ENCODE measurements at places on chromosomes 7 and 10. TPM values are rescaled to one million over a fixed set of nuclear protein-coding genes. Genes with fewer than 3 reads are reported as not detected.

Gene EPHB6
- 12.8 TPM for total RNA-seq

DNA sequence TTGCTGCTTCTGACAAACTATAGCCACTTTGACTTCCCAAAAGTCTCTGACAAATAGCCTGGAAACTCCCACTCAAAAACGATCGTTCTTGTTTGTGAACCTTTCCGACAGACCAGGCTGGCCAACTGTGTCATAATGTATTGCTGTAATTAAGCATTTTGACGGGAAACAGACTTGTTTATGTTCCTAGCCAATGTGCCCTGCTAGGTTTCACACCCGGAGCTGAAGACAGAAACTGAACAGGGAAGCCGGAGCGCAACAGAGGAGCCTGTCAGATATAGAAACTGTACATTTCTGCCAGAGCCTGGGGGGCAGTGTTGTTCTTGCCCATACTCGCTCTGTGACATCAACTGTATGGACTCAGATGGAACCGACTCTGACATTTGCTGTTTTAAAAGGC lies 55.3 kb upstream of the C7orf33 start:
- H3K4me1 ChIP-seq: no peaks in the 10 kb centered on the region
- no peak overlapping the region for H3K27ac ChIP-seq
- H3K27me3 ChIP-seq: no peaks in the 10 kb centered on the region
- H3K36me3 ChIP-seq: no peaks in the 10 kb centered on the region
- DNase-seq: no peak

DNA sequence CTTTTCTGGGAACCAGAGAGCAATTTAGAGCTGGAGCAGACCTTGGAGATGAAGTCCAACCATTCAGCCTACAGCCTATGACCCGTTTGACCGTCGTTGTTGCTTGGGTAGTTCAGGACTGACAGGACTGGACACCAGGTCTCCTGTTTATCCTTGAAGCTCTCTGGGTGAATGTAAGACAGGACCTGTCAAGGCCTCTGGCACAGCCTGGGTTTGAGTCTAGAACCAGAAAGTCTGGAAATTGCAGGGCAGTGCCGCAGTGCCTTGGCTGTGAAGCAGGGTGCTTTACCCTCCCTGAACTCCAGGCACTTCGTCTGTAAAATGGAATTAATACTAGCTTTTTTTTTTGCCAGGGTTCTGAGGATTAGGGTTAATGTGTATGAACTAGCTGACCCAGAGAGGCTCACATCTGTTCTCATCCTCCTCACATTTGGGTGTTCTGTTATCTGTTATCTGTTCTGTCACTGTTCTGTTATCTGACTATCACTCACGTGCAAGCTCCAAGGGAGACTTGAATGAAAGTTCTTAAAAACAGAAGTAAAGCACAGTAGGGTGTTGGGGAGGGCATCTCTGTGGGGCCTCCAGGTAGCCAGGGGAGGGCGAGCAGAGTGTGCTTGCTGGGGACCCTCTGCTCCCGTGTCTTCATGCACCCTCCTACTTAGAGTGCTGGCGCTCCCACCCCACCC lies 9.9 kb downstream of the BLVRA start:
- DNase-seq: peak; percentile 36
- H3K4me1 ChIP-seq: peaks cover 15% of the 10 kb centered on the region
- no peak overlapping the region for H3K4me3 ChIP-seq
- H3K27ac ChIP-seq: no peak overlapping the region
- H3K36me3 ChIP-seq: peaks cover 17% of the 10 kb centered on the region
- H3K27me3 ChIP-seq: no peaks in the 10 kb centered on the region

DNA sequence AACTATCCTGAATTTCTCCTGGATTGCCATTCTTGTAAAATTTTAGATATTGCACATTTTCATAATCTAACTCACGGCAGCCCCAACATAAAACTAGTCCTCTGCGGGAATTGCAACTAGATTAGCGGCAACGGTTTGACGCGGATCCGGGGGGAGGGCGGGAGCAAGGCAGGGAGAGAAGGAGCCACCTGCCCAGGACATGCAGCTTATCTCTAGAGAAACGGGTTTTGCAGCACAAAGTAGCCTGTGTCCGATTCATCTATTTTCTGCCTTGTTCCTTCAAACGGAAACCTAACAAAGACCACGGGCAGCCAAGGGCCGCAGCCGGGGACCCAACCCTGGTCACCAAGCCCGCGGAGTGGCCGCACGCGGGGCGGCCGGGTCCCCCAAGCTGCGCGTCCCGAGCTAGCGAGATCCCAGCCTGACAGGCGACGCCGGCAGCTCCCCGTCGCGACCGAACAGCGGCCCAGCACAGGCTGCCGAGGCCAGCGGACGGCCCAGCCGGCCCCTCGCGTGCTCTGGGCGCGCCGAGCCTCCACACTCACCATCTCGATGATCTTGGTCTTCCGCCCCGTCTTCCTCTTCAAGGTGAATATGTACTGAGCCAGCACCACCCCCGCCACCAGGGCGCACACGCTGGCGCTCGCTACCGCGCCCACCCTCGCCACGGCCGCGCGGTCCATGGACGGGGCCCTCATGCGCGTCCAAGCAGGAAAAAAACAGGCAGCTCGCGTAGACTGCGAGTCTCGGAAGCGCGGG lies at the start of gene NT5C3A:
NT5C3A (minus strand) TSS at position 754 of the 759 bp plus-strand sequence; CDS start at position 683, 71 bp downstream.
- H3K4me3 ChIP-seq: peak within 1 kb of the TSS; percentile 92
- DNase-seq: no peak
- peaks cover 24% of the 10 kb centered on the region for H3K4me1 ChIP-seq
- no peaks in the 10 kb centered on the region for H3K36me3 ChIP-seq
- H3K27ac ChIP-seq: peak within 1 kb of the TSS; percentile 88

DNA sequence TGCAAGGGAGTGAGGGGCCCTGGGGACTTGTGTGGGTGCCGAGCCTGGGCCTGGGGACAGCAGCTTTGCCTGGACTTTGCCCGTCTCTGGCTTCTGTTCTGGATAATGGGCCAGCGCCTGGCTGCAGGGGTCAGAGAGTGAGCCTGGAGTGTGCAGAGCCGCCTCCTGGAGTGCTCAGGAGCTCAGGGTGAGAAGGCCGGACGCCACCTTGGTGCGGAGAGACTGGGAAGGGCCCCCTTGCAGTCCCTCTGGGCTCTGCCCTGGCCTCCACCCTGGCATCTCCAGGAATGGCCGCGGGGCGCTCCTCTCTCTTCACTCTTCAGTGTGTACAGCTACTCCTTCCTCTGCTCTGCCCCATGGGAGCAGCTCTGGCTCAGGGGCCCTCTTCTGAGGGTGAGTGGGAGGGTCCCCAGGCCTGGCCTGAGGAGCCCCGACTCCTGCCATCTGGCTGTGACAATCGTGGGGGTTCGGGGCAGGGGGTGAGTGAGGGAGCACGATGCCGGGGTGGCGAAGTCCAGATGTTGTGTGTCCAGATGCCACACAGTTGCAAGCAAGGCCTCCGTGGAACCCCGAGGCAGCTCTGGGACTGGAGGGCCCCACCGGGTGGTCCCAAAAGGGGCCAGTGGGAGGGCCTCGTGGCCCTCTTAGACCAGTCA lies 187.1 kb downstream of the DNAJB6 start:
- no peak overlapping the region for H3K27ac ChIP-seq
- peak; percentile 55 for DNase-seq
- H3K4me3 ChIP-seq: no peak overlapping the region

- no peak overlapping the region for H3K4me3 ChIP-seq
- no peaks in the 10 kb centered on the region for H3K4me1 ChIP-seq
- H3K27me3 ChIP-seq: no peaks in the 10 kb centered on the region
- no peaks in the 10 kb centered on the region for H3K36me3 ChIP-seq
- H3K27ac ChIP-seq: no peak overlapping the region
Measured at GRCh38 chr10:72852508-72852907, 41.0 kb upstream of the OIT3 start.

DNA sequence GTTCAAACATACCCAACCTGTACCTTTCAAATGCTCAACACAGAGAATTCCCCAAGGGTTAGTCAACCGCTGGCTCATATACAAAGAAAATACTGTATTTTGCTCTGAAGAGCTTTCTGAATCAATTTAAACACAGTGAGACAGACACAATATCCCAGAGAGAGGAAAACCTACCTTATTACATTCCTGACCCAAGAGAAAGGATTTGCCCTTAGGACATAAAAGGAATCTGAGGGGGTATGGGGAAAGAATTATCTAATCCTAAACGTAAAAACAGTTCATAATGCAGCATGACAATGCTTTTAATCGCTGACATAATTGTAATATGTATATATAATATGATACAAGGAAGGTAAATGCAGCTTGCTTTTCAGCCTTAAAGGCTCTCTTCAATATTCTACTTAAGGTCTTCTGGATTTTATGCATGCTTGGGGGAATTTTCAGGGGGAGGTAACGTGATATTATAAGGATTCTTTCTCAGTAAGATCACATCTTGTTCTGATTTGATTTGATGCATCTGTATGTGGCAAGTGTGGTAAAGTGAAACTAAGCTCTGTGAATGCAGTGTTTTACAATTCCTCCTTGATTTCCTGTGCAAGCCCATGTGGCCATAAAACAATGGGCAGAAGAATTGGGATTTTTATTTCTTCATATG lies 240.5 kb downstream of the GLI3 start:
- no peaks in the 10 kb centered on the region for H3K36me3 ChIP-seq
- no peak overlapping the region for H3K27ac ChIP-seq
- no peaks in the 10 kb centered on the region for H3K27me3 ChIP-seq
- peaks cover 23% of the 10 kb centered on the region for H3K4me1 ChIP-seq

DNA sequence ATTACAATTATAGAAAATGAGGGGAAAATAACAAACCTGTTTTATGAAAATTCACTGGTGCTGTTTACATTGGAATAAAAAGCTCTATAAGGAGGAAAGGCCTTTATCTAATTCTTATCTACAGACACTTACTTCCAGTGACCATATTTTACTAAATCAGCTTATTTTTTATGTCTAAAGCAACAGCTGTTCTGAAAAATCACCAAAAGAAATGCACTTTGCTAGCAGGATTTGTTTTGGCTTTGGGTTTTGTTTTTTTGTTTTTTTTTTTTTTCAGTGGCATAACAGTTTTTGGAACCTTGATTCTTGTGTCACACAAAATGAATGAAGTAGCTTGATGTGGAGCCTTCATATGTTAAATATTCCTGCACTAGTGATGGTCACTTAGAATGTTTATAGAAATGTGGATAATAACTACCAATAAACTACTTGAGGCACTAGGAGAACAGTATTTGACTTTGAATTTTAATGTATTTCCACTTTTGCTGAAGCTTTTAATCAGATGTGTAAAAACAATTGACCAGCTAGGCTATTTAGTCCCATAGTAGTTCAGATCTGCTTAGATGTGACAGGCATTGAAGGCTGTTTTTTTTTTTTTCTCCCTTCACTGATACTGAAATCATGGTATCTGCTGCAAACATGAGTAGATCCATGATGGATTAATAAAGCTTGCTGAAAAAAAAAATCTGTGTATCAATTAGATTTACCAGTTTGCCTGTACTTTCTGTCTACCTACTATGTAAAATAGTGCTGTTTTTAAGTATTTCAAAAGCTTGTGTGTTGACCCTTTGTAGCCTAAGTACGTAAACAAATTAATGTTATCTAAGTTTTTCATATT lies 2.8 kb downstream of the ARL4A start:
- no peak overlapping the region for H3K27ac ChIP-seq
- H3K4me3 ChIP-seq: peak overlapping the region; percentile 89
- H3K4me1 ChIP-seq: peaks cover 8% of the 10 kb centered on the region
- no peaks in the 10 kb centered on the region for H3K27me3 ChIP-seq
- no peak for DNase-seq

Gene LIPJ
- total RNA-seq: not detected

Gene HOXA1
- 0.75 TPM for total RNA-seq

DNA sequence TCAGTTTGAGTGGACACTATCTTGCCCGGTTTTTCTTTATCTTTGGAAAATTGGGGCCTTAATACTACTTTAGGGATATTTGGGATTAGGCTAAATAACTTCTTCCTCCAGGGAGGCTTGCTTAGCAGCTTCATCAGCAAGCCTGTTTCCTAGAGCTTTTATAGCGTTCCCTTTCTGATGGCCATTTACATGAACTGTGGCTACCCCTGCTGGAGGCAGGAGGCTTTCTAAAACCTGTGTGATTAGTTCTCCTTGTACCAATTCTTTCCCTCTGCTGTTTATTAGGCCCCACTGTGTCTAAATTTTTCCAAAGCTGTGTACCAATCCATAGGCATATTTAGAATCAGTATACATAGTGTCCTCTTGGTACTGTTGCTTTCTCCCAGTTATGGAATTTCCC lies 61.7 kb upstream of the CNTNAP2 start:
- H3K36me3 ChIP-seq: no peaks in the 10 kb centered on the region
- H3K4me1 ChIP-seq: no peaks in the 10 kb centered on the region
- no peak for DNase-seq

DNA sequence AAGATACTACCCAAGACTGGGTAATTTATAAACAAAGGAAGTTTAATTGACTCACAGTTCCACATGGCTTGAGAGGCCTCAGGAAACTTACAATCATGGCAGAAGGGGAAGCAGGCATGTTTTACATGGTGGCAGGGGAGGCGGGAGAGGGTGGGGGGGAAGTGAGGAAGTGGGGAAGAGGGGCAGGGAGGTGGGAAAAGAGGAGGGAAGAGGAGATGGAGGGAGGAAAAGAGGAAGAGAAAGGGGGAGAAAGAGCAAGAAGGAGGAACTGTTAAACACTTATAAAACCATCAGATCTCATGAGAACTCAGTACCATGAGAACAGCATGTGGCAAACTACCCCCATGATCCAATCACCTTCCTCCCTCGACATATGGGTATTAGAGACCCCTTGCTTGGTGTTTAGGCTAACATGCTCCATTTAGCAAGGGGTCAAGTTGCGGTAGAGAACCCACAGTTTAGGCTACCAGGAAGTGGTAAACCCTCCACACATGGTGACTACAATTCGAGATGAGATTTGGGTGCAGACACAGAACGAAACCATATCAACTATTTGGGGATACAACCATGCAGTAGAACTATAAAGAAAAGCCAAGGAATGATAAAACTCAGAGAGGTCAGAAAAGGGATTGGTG lies 3.5 kb upstream of the LMBR1 start:
- peaks cover 19% of the 10 kb centered on the region for H3K4me1 ChIP-seq
- peak overlapping the region; percentile 8 for H3K27ac ChIP-seq
- H3K27me3 ChIP-seq: no peaks in the 10 kb centered on the region
- no peak for DNase-seq

- H3K36me3 ChIP-seq: no peaks in the 10 kb centered on the region
- peak within 1 kb of the TSS; percentile 88 for H3K27ac ChIP-seq
- DNase-seq: no peak
- H3K4me1 ChIP-seq: peaks cover 46% of the 10 kb centered on the region
Measured at GRCh38 chr7:832167-832967, at the start of gene SUN1. Gene SUN1 (plus strand): TSS chr7:832476. CDS start chr7:832525, 49 bp downstream.

DNA sequence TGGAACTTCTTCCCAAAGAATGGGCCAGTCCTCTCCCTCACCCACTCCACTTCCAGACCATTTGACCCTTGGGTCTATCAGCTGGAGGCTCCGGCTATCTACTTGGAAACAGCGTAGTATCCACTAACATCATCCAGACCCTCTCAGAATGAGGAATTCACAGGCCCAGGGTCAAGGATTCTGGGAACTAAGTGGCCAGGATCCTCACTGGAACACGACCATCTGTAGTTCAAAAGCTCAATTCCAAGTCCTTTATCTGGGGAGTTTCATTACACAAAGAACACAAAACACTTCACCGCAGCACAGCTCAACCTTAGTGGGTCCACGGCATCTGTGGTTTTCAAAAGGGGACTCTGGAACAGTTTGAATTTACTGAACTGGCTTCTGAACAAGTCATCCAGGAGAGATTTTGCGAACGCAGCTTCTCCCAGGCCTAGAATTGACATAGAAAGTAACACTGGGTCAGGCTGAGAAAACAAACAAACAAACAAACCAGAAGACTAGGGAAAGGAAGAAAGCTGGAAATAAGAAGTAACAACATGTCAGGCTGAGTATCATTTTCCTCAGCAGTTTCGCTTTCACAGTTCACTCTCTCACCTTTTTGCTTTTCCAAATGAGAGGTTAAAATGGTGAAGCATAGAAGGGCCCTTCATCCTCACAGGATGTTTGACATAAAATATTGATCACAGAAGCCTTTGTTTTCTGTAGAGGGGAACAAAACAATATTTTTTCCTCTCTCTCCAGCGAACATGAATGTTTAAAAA lies 57.6 kb upstream of the USP6NL start:
- no peak overlapping the region for H3K27ac ChIP-seq
- H3K36me3 ChIP-seq: no peaks in the 10 kb centered on the region
- H3K4me1 ChIP-seq: no peaks in the 10 kb centered on the region
- H3K27me3 ChIP-seq: no peaks in the 10 kb centered on the region
- DNase-seq: no peak

Gene SYT15
- 45.4 TPM for total RNA-seq
